Temporal lobe (tissue), 4 donors: ENCODE measurements at places on chromosomes 5 and 9. TPM values are rescaled to one million over a fixed set of nuclear protein-coding genes. Genes with fewer than 3 reads are reported as not detected.

Gene GPRIN1
- 104 TPM for total RNA-seq

Gene TTC23L
- total RNA-seq = 3.4 TPM

Gene TMCO6
- total RNA-seq = 9.3 TPM

Gene CD72
- total RNA-seq = 0.49 TPM

Gene SERF1B
- 54.6 TPM for total RNA-seq

Gene PCDHB13
- 10.6 TPM for total RNA-seq

Gene PPP2R2B
- total RNA-seq = 91.0 TPM

Gene ANKRD34B
- 0.25 TPM for total RNA-seq

Gene PCDHGA4
- 7.9 TPM for total RNA-seq

Gene GPR151
- total RNA-seq = 0.25 TPM

Gene TTC1
- total RNA-seq = 34.7 TPM
